AG04449 (cell line): ENCODE measurements at places on chromosomes 2 and 18.

GRCh38 chr2:31240381-31241365 is 6.7 kb downstream of the EHD3 start:
- no peak for DNase-seq

GRCh38 chr2:176999301-176999700 is 213.3 kb upstream of the HNRNPA3 start:
- DNase-seq, result no peak

DNA sequence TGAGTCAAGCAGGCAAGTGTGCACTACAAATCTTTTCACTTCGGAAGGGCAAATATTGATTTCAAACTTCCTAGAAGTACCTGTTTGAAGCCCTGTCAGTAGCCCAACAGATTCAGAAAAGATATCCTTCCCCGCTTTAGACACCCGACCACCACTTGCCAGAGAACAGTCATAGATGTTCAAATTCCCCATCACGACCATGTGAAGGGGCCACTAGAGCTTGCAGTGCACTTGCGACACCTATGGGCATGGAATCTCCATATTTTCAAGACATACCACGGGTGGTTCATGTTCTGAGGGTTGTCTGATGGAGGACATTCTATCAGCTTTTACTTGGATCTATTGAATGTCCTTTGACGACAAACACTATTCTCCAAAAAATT is 23.8 kb downstream of the GNLY start:
- no peak for DNase-seq

DNA sequence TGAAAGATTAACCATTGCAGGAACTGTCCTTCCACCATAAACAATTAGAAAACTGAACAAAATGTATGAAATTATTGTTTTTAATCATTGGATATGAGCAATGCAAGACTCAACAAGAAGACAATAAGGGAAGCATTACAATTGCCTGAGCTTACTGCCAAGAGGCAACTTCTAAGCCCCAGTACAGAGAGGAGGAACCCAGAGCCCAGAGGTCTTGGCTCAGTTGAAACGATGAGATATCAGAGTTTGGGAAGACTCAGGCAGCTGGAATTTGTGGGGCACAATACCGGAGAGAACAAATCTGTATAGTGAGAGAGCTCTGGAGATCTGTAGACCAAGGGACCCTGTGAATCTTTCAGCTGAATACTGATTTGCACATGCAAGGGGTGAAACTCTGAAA is 80.6 kb upstream of the ZFP36L2 start:
- DNase-seq, result no peak

- DNase-seq, result no peak
Observed at GRCh38 chr2:237235383-237236095, 149.8 kb downstream of the COPS8 start.

DNA sequence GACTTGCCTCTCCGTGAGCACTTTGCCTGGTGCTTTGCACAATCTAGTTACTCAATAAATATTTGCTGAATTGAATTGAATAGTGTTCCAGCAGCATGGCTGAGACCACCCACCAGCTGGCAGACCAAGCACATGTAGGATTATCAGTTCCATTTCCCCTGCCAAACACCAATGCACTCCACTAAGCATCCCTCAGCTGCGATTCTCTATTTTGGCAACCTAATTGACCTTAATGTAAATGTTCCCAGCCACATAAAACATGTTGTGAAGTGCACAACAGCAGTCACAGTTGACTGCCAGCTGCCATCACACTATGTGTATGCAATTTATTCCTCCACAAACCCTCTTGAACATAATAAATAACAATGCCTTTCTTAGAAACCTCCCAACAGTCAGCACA is 1879.4 kb upstream of the PIK3C3 start:
- no peak for DNase-seq

DNA sequence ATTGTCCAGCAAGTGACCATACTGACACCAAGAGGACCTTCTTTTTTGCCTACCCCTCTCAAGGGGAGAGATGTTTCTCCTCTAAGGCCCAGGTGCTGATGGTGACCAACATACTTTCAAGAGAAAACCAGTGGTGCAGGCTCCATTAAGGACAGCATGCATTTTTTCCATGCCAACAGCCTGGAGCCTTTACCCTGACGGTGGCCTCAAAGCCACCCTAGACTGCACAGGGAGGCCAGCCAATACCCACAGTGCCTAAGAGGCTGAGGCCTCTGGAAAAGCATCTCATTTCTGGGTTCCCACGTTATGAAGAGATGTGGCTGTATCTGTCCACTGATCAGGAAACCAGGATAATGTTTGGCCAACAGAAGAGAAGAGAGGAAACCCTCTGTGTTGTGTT is 19.3 kb downstream of the SPRED2 start:
- no peak for DNase-seq

DNA sequence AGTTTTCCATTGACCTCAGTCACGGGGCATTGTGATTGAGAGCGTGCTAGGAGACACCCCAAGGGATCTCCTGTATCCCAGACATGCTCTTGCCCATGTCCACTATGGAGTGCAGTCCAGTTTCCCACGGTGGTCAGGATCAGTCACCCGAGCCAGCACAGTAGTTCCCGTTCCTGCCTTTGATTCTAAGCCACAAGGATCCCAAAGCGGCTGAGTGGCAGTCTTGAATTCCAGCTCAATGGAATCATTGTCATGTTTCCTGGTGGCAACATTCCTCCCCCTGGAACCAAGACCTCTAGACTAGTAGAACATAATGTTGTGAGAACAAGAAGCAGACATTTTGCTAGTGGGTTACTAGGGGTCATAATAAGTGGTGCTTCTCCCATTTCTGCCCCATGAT is 154.3 kb downstream of the SEPTIN10 start:
- DNase-seq, result no peak

GRCh38 chr2:63831176-63831575 is 10.5 kb upstream of the UGP2 start:
- no peak for DNase-seq

DNA sequence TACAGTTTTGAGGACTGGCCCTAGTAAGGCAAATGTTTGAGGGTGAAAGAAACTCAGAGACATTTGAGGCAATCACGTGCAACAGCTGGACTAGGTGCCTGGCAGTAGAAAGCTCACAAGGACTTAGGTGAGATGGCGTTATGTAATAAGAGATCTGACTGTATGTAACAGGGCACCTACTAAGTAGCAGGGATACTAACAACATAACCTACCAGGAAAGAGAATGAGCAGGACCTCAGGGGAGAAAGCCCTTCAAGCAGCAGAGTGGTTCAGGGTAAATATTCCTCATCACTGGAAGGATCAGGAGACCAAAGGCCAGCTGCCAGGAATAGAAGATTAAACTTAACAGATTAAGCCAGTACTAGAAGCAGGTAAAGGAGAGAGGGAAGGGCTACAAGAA is 53.4 kb downstream of the ARHGAP15 start:
- no peak for DNase-seq

GRCh38 chr2:26560892-26561291 is 80.3 kb downstream of the CIB4 start:
- DNase-seq, result no peak

- DNase-seq, result peak; percentile 99
Observed at GRCh38 chr2:195898505-195899191, 170.0 kb downstream of the DNAH7 start.

GRCh38 chr2:23465936-23466335 is 81.0 kb downstream of the KLHL29 start:
- no peak for DNase-seq

- peak; percentile 84 for DNase-seq
Observed at GRCh38 chr2:18991177-18992168, 366.9 kb downstream of the OSR1 start.

DNA sequence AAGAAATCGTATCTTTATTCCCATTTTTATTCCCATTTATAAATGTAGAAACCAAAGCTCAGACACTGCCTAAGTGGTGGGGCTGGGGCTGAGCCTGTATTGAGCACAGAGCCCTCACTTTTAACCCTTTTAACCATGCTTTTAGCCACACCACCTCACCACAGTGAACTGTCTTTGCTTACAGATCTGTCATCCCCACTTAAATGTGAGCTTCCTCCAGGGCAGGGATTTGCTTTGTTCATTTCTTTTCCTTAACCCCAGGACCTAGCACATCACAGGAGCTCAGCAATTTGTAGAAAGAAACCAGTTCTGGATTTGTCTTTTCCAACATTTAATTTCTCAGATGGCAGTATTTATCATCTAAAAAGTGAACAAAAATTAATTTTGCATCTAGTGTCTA is 2.2 kb downstream of the BOD1L2 start:
- no peak for DNase-seq

GRCh38 chr2:200421270-200421669 is 88.6 kb downstream of the KCTD18 start:
- DNase-seq, result no peak

GRCh38 chr2:172102391-172103359 is at the start of gene DLX2:
DLX2 (minus strand) TSS chr2:172102900; CDS start chr2:172102538, 362 bp downstream.
- no peak for DNase-seq

GRCh38 chr2:42859006-42859552 is 66.7 kb upstream of the HAAO start:
- peak; percentile 24 for DNase-seq

- DNase-seq, result peak; percentile 41
Observed at GRCh38 chr2:201471732-201472393, 20.3 kb downstream of the STRADB start.

DNA sequence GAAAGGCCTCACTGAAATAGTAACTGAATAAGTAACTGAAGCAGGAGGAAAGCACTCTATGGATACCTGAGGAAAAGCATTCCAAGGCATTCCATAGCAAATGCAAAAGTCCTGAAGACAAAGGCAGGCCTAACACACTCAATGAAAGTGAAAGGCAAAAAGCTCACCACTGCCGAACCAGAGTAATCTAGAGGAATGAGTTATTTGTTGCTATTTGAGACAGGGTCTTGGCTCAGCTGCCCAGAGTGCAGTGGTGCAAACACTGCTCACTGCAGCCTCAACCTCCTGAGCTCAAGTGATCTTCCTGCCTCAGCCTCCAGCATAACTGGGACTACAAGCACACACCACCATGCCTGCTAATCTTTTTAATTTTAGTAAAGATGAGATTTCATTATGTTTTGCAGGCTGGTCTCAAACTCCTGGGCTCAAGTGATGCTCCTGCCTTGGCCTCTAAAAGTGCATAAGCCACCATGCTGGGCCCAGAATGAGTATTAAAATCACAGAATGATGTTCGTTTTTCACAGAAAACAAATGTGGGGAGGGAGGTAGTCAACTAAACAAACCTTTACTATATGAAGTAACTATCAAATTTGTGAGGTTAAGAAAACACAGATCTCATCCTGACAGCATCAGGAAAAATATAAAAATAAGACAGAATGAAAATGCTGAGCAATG is 17.9 kb downstream of the PIAS2 start:
- no peak for DNase-seq

DNA sequence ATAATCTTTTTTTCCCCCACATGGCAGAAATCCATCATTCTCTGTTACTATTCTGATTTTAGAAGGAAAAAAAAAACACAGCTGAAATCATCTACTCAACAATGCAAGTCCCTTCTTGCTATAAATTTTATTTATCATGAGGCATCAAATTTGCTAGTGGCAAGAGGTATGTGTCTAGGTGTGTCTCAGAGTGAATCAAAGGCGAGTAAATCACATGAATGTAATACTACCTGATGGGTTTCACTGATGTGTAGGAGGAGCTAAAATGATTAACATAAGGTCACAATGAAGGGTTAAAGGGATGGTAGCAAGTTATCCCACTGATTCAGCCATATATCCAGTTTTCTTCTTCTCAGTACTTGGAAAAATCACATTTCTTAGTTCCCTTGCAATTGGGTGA is 24.5 kb upstream of the PELI1 start:
- DNase-seq, result no peak

DNA sequence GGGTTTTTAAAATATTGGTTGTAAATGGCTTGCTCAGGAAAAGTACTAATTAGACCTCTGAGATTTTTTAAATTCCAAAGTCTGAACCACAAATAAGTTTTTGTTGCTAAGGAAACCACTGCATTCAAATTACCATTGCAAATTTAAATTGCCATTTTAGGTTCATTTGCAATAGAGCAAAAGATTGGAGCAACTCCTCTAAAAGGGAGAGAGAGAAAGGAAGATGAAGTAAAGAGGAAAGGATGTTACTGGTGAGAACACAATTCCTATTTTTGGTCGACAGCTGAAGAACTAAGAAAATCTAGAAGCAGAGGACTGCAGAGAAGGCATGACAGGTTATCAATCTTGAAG is 74.9 kb downstream of the FOXI3 start:
- no peak for DNase-seq

- DNase-seq, result no peak
Observed at GRCh38 chr2:157438863-157439823, 4.7 kb downstream of the CYTIP start.

- no peak for DNase-seq
Observed at GRCh38 chr18:4224031-4224704, 230.9 kb downstream of the DLGAP1 start.

- no peak for DNase-seq
Observed at GRCh38 chr2:5612666-5613065, 79.5 kb upstream of the SOX11 start.

DNA sequence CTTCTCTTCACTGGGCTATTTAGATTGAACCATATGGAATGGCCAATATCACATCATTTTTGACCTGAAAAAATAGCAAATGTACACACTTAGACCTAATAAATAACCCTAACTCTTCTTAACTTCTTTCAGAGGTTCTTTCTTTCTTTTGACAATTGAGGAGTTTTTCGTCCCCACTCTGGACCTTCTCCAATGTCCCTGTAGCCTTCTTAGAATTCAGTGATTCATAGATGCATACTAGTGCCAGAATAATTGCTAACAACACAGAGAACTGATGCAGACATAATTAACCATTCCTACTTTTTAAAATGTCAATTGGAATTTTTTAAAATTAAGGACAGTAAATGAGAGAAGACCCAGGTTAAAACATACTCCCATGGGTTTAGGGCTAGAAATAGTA is 20.0 kb downstream of the DAPL1 start:
- DNase-seq, result no peak

- DNase-seq, result peak; percentile 40
Observed at GRCh38 chr2:72115110-72116080, 32.3 kb downstream of the CYP26B1 start.

DNA sequence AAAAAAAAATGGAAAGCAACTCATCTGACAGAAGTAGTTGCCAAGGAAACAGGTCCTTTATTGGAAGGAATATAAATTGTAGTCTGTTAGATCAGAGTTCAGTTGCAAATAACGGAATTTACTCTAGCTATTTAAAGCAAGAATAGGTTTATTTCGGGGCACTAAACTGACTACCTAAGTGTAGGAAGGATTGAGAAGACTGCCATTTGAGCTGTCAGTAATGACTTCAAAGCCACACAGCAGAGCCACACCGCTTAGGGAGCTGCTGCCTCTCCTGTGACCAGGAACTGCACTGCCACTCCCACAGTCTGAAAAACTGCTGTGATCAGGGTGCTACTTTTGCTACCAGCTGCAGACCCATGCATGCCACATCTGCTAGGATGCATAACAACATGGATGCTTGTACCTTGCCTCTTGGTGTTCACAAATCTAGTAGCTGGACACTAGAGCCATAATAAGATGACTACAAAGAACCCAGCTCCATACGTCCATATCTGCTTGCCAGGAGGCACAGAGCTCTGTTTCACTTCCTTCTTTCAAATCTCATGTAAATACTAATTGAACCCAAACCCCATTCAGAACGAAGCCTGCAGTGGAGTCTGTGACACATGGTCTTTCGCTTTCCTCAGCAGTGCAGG is 2.2 kb downstream of the DSG2 start:
- no peak for DNase-seq
